Brain pericyte (primary cell): ENCODE measurements at places on chromosomes 6 and 20.

DNA sequence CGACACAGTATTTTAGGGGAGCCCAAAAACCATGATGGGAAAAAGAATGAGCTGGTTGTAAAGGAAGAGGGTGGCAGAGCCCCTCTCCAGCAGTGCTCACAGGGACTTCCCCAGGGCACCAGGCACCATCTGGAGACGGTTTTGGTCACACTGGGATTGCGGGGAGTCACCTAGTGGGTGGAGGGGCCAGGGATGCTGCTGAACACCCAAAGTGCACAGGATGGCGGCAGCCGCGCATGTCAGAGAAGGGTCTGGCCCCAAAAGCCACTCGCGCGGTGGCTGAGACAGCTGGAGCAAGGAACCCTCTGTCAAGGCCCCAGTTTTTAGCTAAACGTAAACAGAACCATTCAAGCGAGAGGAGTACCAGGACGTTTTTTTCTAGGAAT is 10.8 kb downstream of the CTSZ start:
- no peak for DNase-seq

DNA sequence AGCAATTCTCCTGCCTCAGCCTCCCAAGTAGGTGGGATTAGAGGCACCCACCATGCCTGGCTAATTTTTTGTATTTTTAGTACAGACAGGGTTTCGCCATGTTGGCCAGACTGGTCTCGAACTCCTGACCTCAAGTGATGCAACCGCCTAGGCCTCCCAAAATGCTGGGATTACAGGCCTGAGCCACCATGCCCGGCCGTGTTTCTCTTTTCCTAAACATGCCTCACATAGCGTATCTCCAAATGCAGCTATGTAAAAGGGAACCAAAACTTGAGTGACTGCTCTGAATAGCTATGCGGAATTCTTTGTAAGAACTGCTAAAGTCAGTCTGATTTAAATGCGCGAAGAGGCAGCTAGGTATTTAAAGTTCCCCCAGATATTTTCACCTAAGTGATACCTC is 20.5 kb downstream of the BPIFA2 start:
- DNase-seq = no peak

DNA sequence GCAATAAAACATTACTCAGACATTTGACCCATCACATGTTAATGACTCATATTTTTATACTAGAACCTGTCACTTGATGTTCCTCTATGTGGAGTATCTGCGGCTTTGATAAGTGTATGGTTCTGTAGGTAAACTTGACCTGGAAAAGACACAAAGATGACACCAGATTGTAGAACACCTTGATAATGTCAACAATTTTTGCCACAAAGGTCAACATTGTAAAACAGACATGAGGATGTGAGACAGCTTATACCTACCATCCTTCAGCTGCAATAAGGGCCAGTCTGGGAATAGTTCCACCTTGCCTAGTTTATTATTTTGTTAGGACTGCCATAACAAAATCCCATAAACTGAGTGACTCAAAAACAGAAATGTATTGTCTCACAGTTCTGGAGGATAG is 202.4 kb downstream of the LMBRD1 start:
- DNase-seq = no peak

DNA sequence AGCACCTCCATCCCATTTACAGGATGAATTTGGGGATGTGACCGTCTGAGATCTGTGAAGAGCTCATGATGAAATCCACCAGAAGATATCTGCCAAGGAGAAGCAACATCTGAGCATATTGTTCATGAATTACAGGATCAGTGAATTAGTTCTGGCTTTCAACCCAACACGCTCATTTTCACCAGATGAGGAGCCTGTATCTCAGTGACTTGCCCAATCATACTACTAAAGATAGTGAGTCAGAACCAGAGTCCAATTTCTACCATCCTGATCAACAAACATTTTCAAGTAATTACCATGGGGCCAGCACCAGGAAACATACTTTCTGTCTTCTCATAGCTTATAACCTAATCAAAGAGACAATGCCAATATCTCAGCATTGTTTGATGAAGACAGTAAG is 116.6 kb downstream of the ZDHHC14 start:
- no peak for DNase-seq

DNA sequence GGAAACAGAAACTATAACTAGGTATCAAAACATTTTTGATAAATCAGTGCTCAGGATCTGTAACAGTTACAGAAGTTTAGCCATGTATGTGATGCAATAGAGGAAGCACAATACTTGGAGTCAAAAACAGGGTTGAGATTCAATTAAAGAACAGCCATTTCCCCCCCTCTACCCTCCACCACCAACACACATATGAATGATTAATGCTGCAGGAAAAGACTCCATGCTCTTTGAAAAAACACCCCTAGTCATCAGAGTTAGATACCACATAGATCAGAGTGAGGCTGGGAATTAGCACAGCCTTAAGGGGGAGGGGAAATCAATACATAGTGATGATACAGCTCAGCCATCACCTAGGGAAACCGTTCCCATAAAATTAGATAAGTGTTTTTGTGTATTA is 108.9 kb upstream of the EMILIN3 start:
- DNase-seq = no peak

DNA sequence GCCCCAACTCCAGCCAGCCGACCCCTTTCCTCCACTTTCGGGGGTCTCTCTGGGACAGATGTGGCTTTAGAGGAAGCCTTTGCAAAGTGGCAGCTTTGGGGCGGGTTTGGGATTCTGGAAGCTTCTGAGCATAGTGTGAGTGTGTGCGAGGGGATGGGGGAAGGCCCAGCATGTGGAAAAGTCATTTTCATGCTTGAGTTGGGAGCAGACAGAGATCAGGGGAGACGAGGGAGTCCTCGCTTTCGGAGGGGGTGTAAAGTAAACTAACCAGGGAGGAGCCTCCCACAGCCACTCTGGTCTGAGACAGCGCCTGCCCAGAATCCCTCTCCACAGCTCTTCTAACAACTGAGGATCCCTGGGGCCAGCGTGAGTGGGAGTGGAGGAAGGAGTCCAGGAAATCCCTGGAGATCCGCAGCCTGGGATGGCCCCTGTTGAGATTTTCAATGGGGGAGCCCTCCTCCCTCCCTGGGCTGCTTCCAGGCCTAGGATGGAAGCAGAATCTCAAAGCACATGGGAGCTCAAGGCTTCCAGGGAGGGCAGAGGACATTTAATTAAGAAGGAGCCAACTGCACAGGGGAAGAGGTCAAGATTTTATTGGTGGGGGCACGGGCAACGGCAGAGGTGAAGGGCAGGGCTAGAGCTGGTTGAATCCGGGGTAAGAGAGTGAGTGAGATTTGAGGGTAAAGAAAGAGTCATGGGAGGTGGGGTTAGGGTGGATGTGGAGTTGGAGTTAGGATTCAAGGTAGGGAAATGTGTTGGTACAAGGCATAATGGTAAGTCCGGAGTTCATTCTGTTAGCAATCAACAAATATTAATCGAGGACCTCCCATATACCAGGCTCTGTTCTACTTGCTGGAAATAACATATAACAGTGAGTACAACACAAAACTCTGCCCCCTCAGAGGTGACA is 102.3 kb upstream of the FOXP4 start:
- DNase-seq = no peak

DNA sequence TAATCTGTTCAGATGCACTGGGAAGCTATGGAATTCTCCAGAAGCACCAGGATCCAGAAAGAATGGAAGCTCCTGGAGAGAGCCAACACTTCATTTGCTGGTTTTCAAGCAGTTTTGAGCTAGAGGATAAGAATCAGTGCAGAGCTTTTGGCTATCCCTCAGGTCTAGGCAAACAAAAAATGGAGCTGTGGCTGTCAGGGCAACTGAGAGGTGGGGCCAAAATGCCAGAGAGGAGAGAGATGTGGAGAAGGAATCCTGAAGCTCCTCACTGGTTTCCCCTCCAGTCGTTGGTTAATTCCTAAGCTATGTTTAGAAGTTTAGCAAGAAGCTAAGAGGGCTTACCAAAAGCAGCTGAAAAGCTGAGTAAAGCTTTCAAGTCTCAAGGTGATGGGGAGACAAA is 294.2 kb upstream of the JARID2 start:
- DNase-seq = no peak

DNA sequence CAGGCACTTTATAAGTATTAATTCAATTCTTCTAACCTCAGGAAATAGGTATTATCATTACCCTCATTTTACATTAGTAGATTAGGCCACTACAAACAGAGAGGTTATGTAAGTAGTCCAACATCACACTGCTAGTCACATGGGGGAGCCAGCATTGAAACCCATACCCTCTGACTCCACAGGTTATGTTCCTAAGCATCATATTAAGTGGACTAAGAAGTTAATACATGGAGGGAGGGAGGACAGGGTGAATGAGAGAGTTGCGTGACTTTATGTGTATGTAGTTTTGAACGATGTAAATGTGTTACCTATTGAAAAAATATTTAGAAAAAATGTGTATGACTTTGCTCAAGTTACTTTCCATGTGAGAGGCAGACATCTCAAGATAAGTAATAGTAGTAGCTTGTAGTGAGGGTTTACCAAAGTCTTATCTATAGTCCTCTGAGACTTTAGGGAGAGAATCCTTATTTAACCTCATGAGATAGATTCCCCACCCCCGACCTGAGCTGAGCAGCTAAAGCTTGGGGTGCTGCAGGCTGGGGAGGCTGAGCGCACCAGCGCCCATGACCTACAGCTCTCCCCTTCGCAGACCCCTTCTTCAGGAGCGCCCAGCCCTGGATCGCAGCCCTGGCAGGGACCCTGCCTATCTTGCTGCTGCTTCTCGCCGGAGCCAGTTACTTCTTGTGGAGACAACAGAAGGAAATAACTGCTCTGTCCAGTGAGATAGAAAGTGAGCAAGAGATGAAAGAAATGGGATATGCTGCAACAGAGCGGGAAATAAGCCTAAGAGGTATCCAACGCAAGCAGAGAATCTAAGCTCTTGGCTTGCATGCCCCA is 7.5 kb downstream of the BTN3A2 start:
- DNase-seq = no peak

- DNase-seq = no peak
Measured at GRCh38 chr20:44803383-44803941, 6.9 kb downstream of the RIMS4 start.

DNA sequence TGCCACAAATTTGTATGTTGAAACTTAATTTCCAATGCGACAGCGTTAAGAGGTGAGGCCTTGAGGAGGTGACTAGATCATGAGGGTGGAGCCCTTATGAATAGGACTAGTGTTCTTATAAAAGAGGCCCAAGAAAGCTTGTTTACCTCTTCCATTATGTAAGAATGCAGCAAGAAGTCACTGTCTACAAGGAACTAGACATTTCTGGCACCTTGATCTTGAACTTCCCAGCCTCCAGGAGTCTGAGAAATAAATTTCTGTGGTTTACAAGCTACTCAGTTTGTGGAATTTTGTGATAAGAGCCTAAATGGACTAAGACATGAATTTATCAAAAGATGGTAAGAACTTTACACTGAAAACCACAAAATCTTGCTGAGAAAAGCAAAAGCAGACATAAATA is 173.6 kb upstream of the SGK1 start:
- no peak for DNase-seq
